ENCODE measurements at places on chromosomes 4 and X. TPM values are rescaled to one million over a fixed set of nuclear protein-coding genes. Genes with fewer than 3 reads are reported as not detected.

Gene SLBP
- 39.4 TPM for total RNA-seq

Gene SLC34A2
- not detected for total RNA-seq

Gene ZMAT1
- not detected for total RNA-seq

Gene SPANXA1
- not detected for total RNA-seq

Gene SATL1
- total RNA-seq: 0.14 TPM

Gene ABLIM2
- total RNA-seq: 0.67 TPM

Gene PARM1
- not detected for total RNA-seq

Gene RBPJ
- 26.8 TPM for total RNA-seq

Gene NFKB1
- 23.5 TPM for total RNA-seq

Gene MAGEC1
- not detected for total RNA-seq

Gene IL2
- total RNA-seq: not detected

Gene MAGEB2
- not detected for total RNA-seq

Gene MAGEB3
- not detected for total RNA-seq

Gene RNF212
- 0.33 TPM for total RNA-seq

Gene RAB40AL
- 0.56 TPM for total RNA-seq

Gene GABRQ
- not detected for total RNA-seq

Gene ARHGAP24
- total RNA-seq: 7.3 TPM

Gene STPG2
- total RNA-seq: 0.17 TPM

Gene ELF4
- total RNA-seq: 12.3 TPM

Gene CRMP1
- total RNA-seq: 0.14 TPM

Gene TMEM164
- total RNA-seq: 15.7 TPM
